Fibroblast of skin of left biceps (primary cell): ENCODE measurements at places on chromosomes 2 and 18.

DNA sequence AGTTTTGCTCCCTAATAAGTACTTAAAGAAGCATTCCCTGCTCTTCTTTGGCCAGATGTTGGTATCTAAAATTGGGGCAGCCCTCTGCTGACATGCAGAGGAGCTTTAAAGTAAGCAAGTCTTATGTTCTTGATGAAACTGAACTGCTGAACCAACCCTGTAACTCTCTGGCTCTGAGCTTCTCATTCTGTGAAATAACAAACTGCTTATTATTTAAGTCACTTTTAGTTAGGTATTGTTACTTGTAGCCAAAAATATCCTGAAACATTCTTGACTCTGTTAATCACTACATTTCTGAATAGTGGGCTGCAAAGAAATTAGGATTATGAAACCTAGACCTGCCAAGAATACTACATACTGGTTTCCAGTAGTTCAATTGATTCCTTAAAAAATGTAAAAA lies 15.5 kb downstream of the PPP3R1 start:
- DNase-seq = no peak

DNA sequence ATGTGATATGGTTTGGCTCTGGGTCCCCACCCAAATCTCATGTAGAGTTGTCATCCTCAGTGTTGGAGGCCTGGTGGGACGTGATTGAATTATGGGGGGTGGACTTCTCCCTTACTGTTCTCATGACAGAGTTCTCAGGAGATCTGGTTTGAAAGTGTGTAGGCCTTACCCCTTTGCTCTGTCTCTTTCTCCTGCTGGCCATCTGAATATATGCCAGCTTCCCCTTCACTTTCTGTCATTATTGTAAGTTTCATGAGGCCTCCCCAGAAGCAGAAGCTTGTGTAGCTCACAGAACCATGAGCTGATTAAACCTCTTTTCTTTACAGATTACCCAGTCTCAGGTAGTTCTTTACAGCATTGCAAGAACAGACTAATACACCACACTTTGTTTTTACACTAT lies 222.3 kb downstream of the DOK6 start:
- DNase-seq = no peak

- no peak for DNase-seq
Measured at GRCh38 chr2:151374436-151374835, 17.0 kb downstream of the TNFAIP6 start.

GRCh38 chr18:38847326-38847725 lies 1281.7 kb upstream of the CELF4 start:
- DNase-seq = no peak

DNA sequence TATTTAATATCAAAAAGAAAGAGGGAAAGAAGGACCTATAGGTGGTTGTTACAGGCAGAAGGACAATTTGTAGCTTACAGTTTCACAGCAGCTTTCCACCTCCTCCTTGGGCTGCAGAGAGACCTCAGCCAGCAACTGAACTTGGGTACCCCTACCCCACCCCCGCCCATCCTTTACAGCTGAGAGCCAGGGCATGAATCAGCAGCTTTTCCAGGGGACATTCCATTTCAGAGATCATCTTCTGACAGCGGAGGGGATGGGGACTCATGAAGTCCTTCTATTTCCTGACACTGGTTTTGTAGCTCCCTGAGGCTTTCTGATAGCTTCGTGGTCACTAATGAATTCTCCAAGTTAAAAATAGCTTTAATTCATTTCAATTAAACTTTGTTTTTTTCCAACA lies 96.4 kb downstream of the ITGB1BP1 start:
- DNase-seq = no peak

GRCh38 chr2:148110184-148110583 lies 89.3 kb downstream of the MBD5 start:
- DNase-seq = no peak

GRCh38 chr2:172792711-172793110 lies 57.1 kb downstream of the RAPGEF4 start:
- no peak for DNase-seq

DNA sequence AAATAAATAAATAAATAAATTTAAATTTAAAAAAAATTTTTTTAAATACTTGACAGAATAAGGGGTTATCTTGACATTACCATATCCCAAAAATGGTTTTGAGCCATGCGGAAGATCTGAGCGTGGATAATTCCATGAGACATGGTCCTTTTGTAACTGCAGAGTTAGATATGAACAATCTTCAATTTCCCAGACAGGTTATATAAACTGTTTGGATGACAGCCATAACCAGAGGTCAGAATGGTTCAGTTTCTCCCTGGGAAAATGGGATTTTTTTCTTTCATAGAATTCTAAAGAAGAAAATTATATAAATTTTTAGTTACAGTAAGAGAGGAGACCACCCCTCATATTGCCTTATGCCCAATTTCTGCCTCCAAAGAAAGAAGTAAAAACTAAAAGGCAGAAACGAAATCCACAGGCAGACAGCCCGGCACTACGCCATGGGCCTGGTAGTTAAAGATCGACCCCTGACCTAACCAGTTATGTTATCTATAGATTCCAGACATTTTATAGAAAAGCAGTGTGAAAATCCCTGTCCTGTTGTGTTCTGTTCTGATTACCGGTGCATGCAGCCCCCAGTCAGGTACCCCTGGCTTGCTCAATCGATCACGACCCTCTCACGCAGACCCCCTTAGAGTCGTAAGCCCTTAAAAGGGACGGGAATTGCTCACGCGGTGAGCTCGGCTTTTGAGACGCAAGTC lies 3.0 kb downstream of the GALM start:
- no peak for DNase-seq

DNA sequence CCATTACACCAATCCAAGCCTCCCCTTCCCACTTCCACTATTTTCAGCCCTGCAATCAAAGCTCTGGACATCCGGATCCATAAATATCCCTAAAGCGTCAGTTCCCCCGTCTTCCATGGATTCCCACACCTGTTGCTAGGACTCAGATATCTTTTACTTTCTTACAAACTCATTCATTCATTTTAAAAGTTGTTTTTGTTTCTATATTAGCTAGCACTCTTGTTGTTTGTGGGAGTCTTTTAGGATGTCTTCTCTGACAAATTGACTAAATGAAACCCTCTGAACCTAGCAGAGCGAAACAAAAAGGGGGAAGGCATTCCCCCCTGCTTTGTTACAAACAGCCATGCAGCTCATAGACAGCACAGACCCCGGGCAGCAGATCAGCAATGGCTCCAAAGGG lies 9.0 kb upstream of the NBAS start:
- DNase-seq = no peak

- DNase-seq = no peak
Measured at GRCh38 chr2:149258531-149258930, 71.9 kb upstream of the LYPD6 start.

DNA sequence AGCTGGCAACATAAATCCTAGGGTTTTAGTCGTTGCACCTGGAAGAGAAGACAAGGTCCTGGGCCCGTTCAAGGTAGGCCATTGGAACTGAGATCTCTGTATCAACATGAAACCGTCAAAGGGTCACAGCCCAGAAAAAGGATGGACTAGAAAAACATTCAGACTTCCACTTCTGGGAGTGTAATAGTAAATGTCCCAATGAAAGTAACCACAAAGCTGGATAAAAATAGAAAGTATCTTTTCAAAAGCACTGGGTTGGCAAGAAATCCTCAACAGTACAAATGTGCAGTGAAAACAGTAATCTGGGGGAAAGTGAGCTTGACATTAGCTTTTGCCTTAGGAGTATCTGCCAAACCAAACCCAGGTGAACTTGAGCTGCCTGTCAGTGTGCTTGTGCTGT lies 12.9 kb downstream of the CGREF1 start:
- DNase-seq = no peak

- no peak for DNase-seq
Measured at GRCh38 chr2:19321946-19322345, 36.5 kb downstream of the OSR1 start.

DNA sequence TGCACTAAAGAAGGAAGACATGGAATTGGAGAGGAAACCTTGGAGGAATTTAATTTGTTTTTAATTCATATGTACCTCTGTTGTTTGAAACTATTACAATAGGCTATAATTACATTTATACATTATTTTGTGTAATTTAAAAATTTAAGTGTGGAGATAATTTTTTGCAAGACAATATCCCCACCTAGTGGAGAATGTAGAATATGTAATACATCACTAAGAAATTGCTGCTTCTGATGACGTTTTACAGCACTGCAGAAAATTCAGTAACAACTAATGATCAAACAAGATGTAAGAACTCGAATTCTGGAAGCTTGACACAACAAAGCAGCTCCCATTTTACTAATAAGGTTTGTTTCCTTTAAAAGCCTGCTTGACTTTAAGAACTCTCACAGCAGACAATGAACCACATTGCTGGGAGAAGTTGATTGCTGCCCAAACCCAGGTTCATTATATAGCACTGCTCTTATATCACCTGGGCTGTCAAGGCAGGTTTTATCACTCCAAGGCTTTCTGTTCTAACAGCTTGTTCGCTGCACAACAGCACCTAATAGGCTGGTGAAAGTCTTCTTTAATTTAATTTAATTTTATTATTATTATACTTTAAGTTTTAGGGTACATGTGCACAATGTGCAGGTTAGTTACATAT lies 53.4 kb downstream of the THADA start:
- peak; percentile 24 for DNase-seq

- DNase-seq = no peak
Measured at GRCh38 chr2:2590841-2591541, 259.9 kb upstream of the MYT1L start.

GRCh38 chr18:51522821-51523220 lies 325.3 kb upstream of the MEX3C start:
- DNase-seq = no peak
